GM23248 (cell line): ENCODE measurements at places on chromosomes 5 and 9.
A peak's percentile ranks its signal among the peaks of the same experiment; 100 is the strongest.

DNA sequence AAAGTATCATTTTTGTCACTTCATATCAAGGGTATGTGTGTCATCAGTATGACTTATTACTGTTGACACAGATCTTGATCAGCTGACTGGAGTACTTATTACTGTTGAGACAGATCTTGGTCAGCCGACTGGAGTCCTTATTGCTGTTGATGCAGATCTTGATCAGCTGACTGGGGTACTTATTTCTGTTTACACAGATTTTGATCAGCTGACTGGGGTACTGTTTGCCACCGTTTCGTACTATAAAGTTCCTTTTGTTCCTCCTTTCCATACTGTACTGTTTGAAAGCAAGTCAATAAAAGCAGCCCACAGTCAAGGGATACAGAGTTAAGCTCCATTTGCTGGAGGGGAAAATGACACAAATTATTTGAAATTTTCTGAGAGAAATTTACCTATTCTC is 347.3 kb downstream of the CDH12 start:
- no peak for DNase-seq

GRCh38 chr5:150017226-150018005 is 16.9 kb downstream of the HMGXB3 start:
- peak; percentile 60 for DNase-seq

DNA sequence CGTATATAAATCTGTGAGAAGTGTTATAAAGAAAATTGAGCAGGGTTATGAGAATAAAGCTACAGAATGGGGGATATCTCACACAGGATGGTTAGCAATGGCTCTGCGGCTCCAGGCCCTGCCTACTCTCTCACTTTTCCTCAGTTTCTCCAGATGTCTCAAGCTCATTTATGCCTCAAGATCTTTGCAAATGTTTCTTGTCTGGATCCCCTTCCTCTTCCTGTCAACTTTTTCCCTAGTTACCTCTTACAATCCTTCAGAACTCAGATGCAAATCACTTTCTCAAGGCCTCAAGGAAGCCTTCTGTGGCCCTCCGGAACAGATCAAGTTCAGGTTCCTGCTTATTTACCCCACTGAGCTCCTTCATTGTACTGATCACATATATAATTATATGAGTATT is 386.4 kb downstream of the RAB3C start:
- no peak for DNase-seq

- DNase-seq, result no peak
Observed at GRCh38 chr5:20105915-20106314, 117.9 kb upstream of the CDH18 start.

DNA sequence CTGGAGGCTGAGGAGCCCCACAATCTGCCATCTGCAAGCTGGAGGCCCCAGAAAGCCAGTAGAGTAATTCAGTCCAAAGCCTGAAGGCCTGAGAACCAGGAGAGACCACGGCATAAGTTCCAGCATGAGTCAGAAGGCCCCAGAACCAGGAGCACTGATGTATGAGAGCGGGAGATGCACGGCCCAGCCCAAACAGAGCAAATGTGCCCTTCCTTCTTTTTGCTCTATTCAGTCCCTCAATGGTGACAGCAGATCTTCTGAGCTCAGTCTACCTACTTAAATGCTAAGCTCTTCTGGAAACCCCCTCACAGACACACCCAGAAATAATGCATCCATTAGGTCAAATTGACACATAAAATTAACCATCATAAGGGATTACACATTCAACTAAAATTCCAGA is 277.6 kb downstream of the ATPSCKMT start:
- DNase-seq, result no peak

- peak; percentile 49 for DNase-seq
Observed at GRCh38 chr5:115985802-115986757, 23.8 kb downstream of the LVRN start.

GRCh38 chr9:97831843-97832636 is 21.0 kb upstream of the FOXE1 start:
- no peak for DNase-seq
